ENCODE measurements at places on chromosomes 2 and 18. TPM values are rescaled to one million over a fixed set of nuclear protein-coding genes. Genes with fewer than 3 reads are reported as not detected.

The ZC3H8 gene
- 13.2 TPM for total RNA-seq

The TUBA3E gene
- 1.3 TPM for total RNA-seq

The TMEM200C gene
- total RNA-seq, result 5.3 TPM

The RGPD4 gene
- total RNA-seq, result 0.20 TPM

The CRYGC gene
- not detected for total RNA-seq

The LOXHD1 gene
- not detected for total RNA-seq

The EDAR gene
- total RNA-seq, result not detected

The EIF2B4 gene
- 28.0 TPM for total RNA-seq

The EPB41L5 gene
- 20.5 TPM for total RNA-seq

The SPEG gene
- 24.8 TPM for total RNA-seq

The SPATA3 gene
- not detected for total RNA-seq

GRCh38 chr2:70712916-70713315, 55.1 kb downstream of the ADD2 start:
- H3K27me3 ChIP-seq, result no peaks in the 10 kb centered on the region
- H3K4me1 ChIP-seq, result no peaks in the 10 kb centered on the region
- H3K36me3 ChIP-seq, result no peaks in the 10 kb centered on the region

- H3K4me3 ChIP-seq, result no peak overlapping the region
- H3K27ac ChIP-seq, result no peak overlapping the region
- no peaks in the 10 kb centered on the region for H3K36me3 ChIP-seq
- peaks cover 6% of the 10 kb centered on the region for H3K4me1 ChIP-seq
- DNase-seq, result no peak
Observed at GRCh38 chr2:48750128-48750739, 5.3 kb downstream of the LHCGR start.

DNA sequence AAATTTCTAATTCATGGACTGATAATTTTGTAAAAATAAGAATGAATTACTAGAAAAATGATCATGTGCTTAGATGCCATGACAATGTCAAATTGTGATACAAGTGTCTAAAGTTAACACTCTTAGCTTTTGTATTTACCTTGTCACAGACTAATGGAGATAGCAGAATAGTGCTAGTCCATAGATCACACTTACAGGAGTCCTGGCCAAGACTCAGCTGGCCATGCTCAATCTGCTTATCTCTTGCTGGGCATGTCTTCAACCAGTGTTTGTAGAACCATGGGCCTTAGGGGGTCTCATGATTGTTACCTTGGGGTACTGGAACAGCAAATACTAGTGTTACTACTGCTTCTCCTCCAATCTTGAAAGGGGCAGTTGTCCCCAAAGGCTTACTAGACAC, 44.0 kb downstream of the TET3 start:
- no peak for DNase-seq
- H3K36me3 ChIP-seq, result no peaks in the 10 kb centered on the region
- H3K27me3 ChIP-seq, result no peaks in the 10 kb centered on the region
- H3K4me1 ChIP-seq, result peaks cover 8% of the 10 kb centered on the region
- no peak overlapping the region for H3K27ac ChIP-seq

GRCh38 chr2:155852156-155852555, 480.4 kb downstream of the NR4A2 start:
- DNase-seq, result no peak
- no peak overlapping the region for H3K27ac ChIP-seq
- H3K27me3 ChIP-seq, result no peaks in the 10 kb centered on the region
- no peaks in the 10 kb centered on the region for H3K36me3 ChIP-seq

GRCh38 chr2:24708537-24709152, 84.5 kb downstream of the PTRHD1 start:
- no peak overlapping the region for H3K27ac ChIP-seq
- no peak for DNase-seq
- no peaks in the 10 kb centered on the region for H3K36me3 ChIP-seq
- no peaks in the 10 kb centered on the region for H3K27me3 ChIP-seq
- H3K4me3 ChIP-seq, result no peak overlapping the region

DNA sequence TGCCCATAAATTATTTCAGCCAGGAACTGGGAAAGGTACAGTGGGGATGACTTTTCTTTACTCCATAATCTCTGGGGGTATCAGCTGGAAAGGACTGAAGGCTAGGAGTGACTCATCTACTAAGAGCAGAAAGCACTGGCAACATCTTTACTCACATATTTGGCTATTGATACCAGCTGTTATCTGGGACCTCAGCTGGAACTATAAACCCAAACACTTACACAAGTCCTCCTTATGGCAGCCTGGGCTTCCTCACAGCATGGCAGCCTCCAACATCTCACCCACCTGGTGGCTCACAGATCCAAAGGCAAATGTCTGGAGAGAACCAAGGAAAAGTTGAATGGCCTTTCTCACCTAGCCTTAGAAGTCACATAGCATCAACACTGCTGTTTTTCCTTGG, 379.0 kb upstream of the RND3 start:
- no peaks in the 10 kb centered on the region for H3K36me3 ChIP-seq
- H3K4me3 ChIP-seq, result no peak overlapping the region
- H3K27me3 ChIP-seq, result no peaks in the 10 kb centered on the region
- no peak overlapping the region for H3K27ac ChIP-seq
- H3K4me1 ChIP-seq, result no peaks in the 10 kb centered on the region
- no peak for DNase-seq

GRCh38 chr18:46319783-46320182, 215.6 kb downstream of the HAUS1 start:
- no peak overlapping the region for H3K4me3 ChIP-seq
- no peaks in the 10 kb centered on the region for H3K36me3 ChIP-seq
- no peak for DNase-seq
- H3K4me1 ChIP-seq, result no peaks in the 10 kb centered on the region

- no peak for DNase-seq
- H3K4me1 ChIP-seq, result peaks cover 3% of the 10 kb centered on the region
- no peak overlapping the region for H3K27ac ChIP-seq
Observed at GRCh38 chr2:239825705-239825979, 199.5 kb downstream of the NDUFA10 start.

DNA sequence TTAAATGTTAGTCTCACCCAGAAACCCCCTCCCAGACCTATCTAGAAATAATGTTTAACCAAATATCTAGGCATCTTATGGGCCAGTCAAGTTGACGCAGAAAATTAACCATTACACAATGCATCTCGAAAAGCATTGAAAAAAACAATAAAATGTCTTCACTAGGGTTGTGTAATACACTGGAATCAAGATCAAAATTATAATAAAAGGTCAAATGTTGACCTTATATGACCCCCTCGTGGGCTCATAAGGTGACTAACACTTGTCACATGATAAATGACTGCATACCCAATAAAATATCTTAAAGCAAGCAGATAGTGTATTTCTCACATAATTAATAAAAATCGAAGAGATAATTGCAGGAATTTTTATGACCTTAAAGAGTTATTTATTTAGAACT, 447.9 kb upstream of the DSEL start:
- DNase-seq, result no peak
- no peaks in the 10 kb centered on the region for H3K27me3 ChIP-seq
- no peak overlapping the region for H3K27ac ChIP-seq

GRCh38 chr2:191680639-191681038, 2.7 kb downstream of the NABP1 start:
- peaks cover 4% of the 10 kb centered on the region for H3K4me1 ChIP-seq
- no peak overlapping the region for H3K4me3 ChIP-seq
- H3K27me3 ChIP-seq, result no peaks in the 10 kb centered on the region
- DNase-seq, result no peak
- no peaks in the 10 kb centered on the region for H3K36me3 ChIP-seq

DNA sequence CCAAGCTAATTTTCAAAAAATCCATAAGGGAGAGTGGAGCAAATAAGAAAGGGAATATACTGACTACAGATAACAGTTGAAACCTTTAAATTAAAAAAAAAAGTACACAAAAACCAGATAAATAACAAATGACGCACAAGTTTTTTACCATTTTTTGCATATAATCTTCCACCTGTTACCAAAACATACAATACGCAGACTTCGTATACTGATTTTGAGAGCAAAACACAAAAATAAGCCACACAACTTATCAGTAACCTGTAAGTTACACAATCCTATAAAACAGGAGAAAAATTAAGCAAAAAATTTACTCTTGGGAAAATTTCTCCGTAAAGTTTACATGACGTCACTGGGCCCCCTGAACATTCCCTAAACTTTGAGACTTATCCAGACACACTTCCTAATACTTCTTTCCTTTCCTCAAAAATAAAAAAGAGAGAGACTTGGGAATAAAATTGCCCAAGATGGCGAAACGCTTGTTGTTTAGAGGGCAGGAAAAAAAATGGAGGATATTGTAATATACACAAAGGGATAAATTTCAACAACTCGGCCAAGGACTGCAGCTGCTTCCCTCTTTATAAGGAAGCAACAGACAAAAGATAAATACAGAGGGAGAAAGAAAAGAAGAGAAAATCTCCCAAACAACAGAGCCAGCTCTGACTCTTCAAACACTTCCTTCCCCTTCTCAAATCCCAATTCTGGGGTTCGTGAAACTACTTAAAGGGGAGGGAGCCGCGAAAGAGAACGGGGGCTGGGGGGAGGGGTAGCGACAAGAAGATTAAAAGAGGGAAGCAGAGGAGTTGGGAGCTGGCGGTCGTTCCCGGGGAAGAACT, 1.6 kb downstream of the BAZ2B start:
- no peaks in the 10 kb centered on the region for H3K36me3 ChIP-seq
- no peak for DNase-seq
- peak overlapping the region; percentile 72 for H3K4me3 ChIP-seq
- peaks cover 1% of the 10 kb centered on the region for H3K4me1 ChIP-seq
- H3K27ac ChIP-seq, result peak overlapping the region; percentile 94

DNA sequence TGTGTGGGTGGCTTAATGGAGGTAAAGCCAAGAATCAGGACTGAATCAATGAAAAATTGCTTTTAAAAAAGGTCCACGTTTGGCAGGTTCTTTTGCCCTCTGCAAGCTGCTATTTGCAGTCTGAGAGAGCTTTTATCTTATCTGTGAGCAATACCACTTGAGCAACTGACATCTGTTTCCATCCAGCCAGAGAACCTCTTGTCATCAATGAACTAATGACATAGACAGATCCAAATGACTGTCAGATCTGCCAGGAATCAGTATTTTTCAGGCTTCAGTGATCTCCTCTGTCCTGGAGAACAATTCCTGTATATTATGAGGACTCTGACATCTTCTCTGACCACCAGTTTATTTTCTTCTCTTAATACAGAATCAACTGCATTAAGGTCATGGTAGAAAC, 608.1 kb downstream of the LRP1B start:
- no peak for DNase-seq
- no peak overlapping the region for H3K27ac ChIP-seq
- H3K27me3 ChIP-seq, result no peaks in the 10 kb centered on the region
- H3K4me3 ChIP-seq, result no peak overlapping the region
- no peaks in the 10 kb centered on the region for H3K36me3 ChIP-seq

GRCh38 chr2:42961385-42961811, 169.0 kb upstream of the HAAO start:
- peaks cover 63% of the 10 kb centered on the region for H3K4me1 ChIP-seq
- H3K4me3 ChIP-seq, result no peak overlapping the region
- DNase-seq, result peak; percentile 79
- H3K27ac ChIP-seq, result peak overlapping the region; percentile 94
- no peaks in the 10 kb centered on the region for H3K36me3 ChIP-seq
- no peaks in the 10 kb centered on the region for H3K27me3 ChIP-seq

DNA sequence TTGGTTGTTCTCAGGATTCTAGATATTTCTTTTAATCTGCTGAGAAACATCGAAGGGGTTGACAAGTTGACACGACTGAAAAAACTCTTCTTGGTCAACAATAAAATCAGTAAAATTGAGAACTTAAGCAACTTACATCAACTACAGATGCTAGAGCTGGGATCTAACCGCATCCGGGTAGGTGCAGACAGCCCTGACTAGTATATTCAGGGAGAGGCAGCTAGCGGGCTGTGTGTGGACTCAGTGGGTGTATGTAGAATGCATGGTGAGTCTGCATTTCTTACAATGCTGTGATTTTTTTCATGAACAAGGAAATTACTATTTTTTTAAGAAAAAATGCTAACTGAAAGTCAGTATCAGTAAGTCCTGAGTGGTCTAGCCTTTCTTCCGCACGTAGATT, 10.1 kb downstream of the PPP1R7 start:
- DNase-seq, result no peak
- H3K4me3 ChIP-seq, result no peak overlapping the region
- no peaks in the 10 kb centered on the region for H3K36me3 ChIP-seq
- H3K27me3 ChIP-seq, result no peaks in the 10 kb centered on the region

DNA sequence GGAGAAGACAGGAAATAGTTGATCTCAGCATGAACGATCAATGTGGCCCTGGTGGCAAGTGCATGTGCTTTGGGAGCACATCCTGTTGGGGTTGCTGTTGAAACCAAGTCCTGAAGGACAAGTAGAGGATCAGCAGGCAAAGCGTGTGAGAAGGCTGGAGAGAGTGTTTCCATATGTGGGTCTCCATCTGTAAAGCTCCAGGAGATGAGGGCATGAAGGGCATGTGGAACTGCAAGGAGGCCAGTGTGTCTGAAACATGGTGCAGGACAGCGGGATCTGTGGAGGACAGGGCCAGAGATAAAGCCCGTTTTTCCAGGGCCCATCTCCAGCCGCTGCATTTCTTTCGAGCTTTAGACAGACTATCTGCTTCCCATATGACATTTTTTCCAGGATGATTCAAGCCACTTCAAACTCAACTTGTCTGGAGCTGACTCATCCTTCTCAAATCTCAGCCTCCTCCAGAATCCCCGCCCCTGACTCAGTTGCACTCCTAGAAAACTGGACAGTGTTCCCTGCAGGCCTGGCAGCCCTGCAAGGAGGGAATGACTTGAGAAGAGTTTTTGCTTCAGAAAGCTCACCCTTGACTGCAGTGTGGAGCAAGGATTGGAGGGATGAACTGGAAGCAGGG, 226.1 kb downstream of the VAPA start:
- no peak overlapping the region for H3K4me3 ChIP-seq
- no peak overlapping the region for H3K27ac ChIP-seq
- DNase-seq, result no peak

GRCh38 chr2:190856985-190857384, 23.6 kb upstream of the GLS start:
- no peak overlapping the region for H3K4me3 ChIP-seq
- H3K36me3 ChIP-seq, result no peaks in the 10 kb centered on the region
- H3K4me1 ChIP-seq, result peaks cover 6% of the 10 kb centered on the region

DNA sequence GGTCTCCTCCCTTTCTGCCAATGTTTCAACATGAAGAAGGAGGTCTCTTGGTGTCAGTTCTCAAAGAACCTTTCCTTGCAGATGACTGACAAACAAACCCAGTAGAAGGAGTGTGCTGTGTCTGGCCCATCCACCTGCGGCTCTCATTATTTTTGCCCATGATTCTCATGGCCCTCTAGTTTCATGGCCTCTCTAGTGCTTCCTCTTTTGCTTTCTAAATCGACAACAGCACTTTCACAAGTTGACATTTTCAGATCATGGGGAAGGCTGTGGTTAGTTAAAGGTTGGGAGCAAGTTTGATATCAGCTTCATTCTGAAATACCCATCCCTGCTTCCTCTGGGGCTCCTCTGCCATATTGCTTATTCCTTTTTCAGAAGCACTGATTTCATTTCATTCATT, 805.2 kb downstream of the SLC4A3 start:
- no peak for DNase-seq
- H3K27ac ChIP-seq, result no peak overlapping the region
- H3K4me1 ChIP-seq, result no peaks in the 10 kb centered on the region
- no peaks in the 10 kb centered on the region for H3K36me3 ChIP-seq
- H3K4me3 ChIP-seq, result no peak overlapping the region

GRCh38 chr2:38421274-38422056, 44.4 kb upstream of the ATL2 start:
- no peak overlapping the region for H3K27ac ChIP-seq
- H3K4me1 ChIP-seq, result no peaks in the 10 kb centered on the region
- no peaks in the 10 kb centered on the region for H3K36me3 ChIP-seq
- H3K4me3 ChIP-seq, result no peak overlapping the region
- no peaks in the 10 kb centered on the region for H3K27me3 ChIP-seq

GRCh38 chr2:144162652-144163051, 357.3 kb downstream of the ZEB2 start:
- no peak overlapping the region for H3K27ac ChIP-seq
- H3K36me3 ChIP-seq, result no peaks in the 10 kb centered on the region
- DNase-seq, result no peak
- no peaks in the 10 kb centered on the region for H3K4me1 ChIP-seq
- H3K4me3 ChIP-seq, result no peak overlapping the region

Measured in ovary (tissue), 10 donors.